SK-N-MC (cell line): ENCODE measurements at places on chromosomes 1 and 21.

GRCh38 chr1:111695801-111696200, 43.4 kb downstream of the INKA2 start:
- DNase-seq: no peak

GRCh38 chr21:36321325-36322082, 1.5 kb downstream of the MORC3 start:
- no peak for DNase-seq

GRCh38 chr1:31418626-31419323, 5.8 kb downstream of the SERINC2 start:
- no peak for DNase-seq

DNA sequence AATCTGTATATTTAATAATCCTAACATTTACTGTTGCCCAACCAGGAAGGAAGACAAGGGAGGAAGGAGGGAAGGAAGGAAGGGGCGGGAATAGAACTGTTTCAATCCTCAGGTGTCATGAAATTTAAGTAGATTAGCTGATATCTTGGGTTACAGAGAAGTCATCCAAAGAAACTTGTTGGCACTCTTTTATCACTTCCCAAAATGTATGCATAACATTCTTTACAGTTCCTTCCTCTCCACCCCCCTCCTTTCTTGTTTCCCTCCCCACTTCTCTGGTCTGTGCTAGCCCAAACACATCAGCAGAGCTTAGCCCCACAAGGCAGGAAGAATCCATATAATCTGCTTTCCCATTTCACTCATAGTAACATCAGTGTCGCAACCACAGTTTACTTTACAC, 110.9 kb downstream of the ESRRG start:
- no peak for DNase-seq

DNA sequence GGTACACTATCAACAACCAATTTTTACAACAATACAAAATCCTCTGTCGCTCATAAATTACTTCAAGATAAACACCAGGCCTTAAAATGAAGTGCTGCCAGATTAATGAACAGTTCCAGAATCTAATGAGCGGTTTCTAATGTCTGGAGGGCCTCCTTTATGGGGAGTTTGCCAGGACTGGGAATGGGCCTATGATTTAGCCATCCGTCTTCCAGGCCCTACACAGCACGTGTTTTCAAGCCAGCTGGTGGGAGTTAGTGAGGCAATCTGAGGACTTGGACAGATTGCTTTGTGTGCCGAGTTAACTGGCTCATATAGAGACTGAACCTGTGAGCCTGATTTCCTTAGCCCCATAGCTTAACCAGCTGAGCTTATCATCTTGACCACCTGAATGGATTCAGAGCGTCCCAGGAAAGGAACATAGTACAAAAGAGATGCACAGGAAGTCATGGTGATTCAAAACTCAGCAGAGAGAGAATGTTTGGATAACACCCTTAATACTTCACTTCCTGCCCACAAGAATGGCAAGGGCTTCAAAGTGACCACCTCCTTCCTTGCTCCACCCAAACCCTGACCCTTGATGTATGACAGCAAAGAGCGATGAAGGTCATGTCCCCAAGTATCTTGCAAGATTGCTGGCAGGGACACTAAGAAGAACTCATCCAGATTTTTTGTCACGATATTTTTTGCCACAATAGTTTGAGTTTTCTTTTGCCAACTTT, 143.5 kb downstream of the SLC30A10 start:
- DNase-seq: no peak

GRCh38 chr1:91712981-91713841, 172.7 kb downstream of the TGFBR3 start:
- no peak for DNase-seq

DNA sequence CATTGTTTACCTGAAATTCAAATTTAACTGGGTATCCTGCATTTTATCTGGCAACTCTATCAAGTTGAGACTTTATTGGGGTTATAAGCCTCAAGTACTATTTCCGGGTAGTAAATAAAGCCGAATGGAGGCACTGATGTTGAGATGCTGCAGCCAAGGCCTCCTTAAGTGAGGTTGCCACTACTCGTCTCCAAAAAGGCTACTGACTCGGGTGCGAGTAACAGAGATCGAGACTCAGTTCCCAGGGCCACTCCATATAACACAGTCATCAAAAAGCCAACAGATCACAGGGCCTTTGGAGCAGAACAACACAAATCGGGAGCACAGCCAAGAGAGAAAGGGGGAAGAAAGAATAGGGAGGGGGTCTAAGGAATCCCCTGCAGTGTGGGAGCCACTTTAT, 524 bp downstream of the COPA start:
- DNase-seq: no peak
